ENCODE measurements at places on chromosomes 2 and 18. TPM values are rescaled to one million over a fixed set of nuclear protein-coding genes. Genes with fewer than 3 reads are reported as not detected.
A peak's percentile ranks its signal among the peaks of the same experiment; 100 is the strongest.

GRCh38 chr2:9169349-9170107 is 37.1 kb upstream of the ASAP2 start:
- no peak for DNase-seq

GRCh38 chr2:67982956-67983355 is 79.8 kb downstream of the C1D start:
- no peak for DNase-seq

KCNE4 gene
- total RNA-seq, result 3.2 TPM

GRCh38 chr18:62361288-62361687 is 36.2 kb downstream of the TNFRSF11A start:
- no peak for DNase-seq

USP40 gene
- total RNA-seq, result 31.3 TPM

DNA sequence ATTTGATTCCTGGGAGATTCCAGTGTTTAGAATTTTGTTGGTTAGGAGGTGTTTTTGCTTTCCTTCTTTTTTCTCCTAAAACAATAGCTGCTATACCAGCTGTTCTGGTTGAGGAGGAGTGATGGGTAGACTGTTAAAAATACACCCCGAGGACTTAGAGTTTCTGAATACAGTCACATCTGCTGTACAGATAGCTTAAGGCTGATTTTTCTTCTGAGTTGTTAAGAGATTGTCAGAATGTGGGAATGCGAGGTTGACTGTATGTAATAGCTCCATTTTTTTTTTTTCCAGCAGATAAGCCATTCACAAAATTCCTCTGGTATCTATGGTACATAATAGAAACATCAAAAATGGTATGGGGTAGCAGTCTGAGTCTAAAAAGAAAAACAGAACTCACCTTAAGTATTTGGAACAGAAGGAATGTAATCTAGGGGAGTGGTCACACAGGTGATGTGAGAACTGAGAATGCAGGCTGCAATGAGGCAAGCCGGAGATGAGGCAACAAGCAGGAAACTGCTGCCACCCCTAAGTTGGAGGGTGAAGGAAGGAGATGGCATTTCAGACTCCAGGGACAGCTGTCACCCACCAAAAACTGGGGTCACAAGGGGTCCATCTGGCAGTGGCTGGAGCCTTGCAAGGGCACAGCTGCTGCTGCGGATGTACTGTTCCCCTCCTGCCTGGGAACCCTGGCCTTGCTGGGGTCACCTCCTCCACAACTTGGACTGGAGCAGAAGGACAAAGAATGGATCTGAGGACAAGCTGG is 2.4 kb downstream of the DGKD start:
- no peak for DNase-seq

GRCh38 chr18:48203961-48204666 is 205.1 kb downstream of the ZBTB7C start:
- no peak for DNase-seq

CEP68 gene
- 8.5 TPM for total RNA-seq

MAP2 gene
- 5.8 TPM for total RNA-seq

GRCh38 chr18:23719634-23720201 is 30.5 kb downstream of the LAMA3 start:
- no peak for DNase-seq

GRCh38 chr2:52341732-52342131 is 1309.8 kb upstream of the NRXN1 start:
- no peak for DNase-seq

GRCh38 chr2:217103752-217104545 is 244.1 kb upstream of the TNP1 start:
- DNase-seq, result no peak

- no peak for DNase-seq
Observed at GRCh38 chr2:170736628-170737027, 21.5 kb downstream of the SP5 start.

DNA sequence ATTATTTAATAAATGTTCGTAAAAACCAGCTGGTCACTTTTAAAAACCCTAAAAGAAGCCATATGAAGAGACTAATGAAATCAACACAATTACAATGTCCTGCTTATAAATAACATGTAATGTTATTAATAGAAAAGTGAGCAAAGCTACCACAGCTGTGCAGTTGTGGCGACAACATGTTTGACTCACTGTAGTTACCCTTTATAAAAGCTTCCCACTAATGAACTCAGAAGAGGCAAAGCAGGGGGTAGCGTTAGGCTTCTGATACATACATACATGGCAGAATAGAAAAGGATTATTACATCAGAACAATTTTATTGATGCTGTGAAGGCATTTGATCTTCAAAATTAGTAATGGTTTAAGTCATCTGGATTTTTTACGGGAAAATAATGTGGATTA is 219.7 kb downstream of the SLC4A10 start:
- no peak for DNase-seq

NT5C1B gene
- total RNA-seq, result not detected

DNA sequence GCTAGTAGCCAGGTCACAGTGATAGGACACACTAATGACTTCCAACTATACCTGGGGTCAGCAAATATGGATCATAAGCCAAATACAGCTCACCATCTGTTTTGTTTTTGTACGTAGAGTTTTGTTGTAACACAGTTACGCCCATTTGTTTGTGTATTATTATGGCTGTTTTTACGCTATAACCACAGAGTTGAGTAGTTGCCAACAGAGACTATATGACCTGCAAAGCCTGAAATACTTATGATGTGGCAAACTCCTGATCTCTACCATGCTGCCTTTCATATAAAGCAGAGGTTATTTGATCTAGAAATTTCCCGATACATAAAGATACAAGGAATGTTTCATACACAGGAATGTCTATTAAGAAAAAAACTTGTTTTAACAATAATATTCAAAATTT is 152.2 kb downstream of the HNMT start:
- no peak for DNase-seq

DNA sequence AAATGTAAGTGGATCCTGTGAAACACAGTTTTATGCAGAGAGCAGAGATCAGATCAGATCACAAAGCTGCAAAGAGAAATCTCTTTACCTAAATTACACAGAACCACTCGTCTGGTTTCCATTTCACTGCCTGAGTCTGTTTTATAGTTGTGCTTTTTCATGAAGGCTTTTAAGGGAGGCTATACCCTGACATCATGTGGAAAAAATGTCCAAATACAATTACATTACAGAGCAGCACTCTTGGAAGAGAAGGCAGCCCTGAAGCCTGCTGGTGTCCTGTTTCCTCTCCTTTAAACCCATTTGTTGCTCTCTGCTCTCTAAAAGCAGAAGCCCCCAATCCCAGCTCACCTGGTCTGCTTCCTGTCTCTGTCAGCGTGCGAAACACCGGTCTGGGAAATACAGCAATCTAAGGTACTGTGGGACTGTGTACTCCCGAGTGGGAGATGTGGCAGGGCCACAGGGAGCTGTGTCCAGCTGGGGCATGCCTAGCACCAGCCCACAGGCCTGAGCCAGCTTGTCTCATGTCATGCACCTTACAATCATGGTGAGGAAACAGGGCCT is 24.8 kb upstream of the ZFP36L2 start:
- DNase-seq, result no peak

DNA sequence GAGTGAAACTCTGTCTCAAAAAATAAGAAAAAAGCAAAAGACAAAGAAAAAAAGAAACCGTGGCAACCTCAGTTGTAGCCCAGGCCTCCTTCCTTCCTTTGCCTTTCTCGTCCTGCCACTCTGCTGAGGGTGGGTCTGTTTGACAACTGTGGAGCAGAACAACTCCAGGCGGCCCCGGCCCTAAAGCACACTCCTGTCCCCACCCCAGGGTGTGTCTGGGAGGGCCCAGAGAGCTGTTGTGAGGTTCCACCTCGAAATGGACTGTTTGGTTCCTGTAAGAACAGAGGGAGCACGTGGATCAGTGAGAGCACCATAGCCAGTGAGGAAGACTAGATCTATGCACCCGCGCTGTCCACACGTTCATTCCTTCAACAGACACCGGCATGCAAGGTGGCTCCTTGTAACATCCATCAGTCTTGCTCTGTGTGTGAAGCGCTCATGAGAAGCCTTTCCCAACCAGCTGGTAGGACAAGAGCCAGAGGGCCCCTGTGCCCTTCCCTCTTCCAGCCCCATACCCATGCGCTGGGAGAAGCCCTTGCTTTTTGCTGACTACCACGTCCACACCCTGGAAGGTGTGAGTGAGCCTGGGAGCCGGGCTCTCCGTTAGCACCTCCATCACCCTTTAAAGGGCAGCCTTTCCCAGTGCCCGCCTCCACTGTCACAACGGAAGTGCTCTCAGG is 61.6 kb downstream of the SOWAHC start:
- no peak for DNase-seq

DNA sequence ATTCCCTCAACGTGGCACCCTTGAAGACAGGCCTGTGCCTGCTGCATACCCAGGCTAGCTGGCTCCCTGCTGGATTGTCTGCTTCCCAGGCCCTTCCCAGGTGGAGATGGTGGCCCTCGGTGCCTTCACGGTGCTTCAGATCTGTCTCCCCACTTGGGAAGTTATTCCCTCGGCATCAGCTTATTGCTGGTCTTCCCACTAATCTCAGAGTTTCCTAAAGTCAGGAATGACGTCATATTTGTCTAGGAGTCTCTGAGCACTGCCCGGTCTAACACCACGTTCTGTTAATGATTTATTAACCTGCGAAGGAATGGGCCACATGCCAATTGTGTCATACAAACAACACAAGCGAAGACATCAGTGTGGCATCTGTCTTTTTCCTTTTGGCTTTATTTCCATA is 269.8 kb upstream of the ID2 start:
- DNase-seq, result no peak

DNA sequence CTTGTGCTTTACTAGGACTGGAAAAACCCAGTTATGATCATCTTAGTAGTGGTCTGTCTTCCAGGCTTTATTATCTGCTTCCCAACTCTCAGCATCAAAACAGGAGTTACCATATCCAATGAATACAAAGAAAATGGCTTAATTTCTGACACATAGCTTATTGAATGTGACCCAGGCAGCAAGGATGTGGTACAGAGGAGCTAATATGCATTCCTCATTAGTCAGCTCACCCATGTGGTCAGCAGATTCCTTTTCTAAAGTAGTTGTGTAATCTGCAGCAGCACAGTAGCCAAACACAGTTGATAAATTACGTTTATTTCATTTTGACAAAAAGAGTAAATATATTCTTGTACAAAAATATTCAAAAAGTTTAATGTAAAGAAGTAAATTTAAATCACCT is 43.6 kb downstream of the TSPYL6 start:
- peak; percentile 43 for DNase-seq

DNA sequence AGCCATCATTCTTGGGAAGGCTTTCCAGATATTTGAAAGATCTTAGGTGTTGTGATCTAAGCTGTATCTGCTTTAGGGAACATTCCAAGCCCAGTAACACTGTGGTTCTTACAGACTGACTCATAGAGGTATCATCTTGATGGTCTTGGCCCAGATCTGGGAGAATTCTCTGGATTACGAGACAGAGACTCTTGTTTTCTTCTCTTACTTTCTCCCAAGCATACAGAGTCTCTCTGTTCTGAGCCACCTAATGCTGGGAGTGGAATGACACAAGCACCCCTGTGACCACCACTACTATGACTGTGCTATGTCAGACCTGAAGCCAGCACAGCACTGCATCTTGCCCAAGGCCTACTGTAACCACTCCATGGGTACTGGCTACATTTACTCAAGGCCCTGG is 81.0 kb upstream of the EPAS1 start:
- DNase-seq, result no peak

CFAP65 gene
- total RNA-seq, result 0.06 TPM

CREG2 gene
- total RNA-seq, result 0.25 TPM

NGEF gene
- 39.7 TPM for total RNA-seq

DNA sequence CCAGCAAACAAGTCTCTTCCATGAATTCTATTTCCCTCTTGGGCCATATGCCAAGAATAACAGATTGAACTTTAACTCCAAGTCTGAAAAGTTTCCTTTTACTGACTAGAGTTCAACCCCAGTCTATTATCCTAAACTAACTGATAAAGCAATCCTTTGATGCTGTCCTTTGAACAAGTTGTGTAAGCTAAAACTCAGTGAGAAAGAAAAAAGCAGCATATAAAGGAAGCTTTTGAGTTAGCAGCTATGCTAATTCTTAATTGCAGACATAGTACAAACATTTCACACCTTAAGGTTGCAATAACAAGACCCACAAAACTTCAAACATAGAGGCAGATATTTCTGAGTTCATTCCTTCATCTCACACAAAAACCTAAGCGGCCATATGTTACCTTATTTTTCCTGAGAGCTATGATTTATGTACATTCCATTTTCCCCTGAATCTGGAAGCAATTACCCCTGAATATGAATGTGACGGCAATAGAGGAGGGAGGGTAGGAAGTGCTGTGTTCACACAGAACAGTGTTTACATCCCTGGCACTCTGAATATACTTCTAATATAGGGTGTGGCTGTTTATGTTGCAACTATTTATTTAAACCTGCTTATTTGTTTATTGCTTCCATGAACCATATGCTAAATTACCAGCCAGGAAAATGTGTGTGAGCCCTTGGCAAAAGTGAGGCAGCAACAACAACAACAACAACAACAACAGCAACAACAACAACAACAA is 180.6 kb downstream of the IRS1 start:
- DNase-seq, result no peak

DNA sequence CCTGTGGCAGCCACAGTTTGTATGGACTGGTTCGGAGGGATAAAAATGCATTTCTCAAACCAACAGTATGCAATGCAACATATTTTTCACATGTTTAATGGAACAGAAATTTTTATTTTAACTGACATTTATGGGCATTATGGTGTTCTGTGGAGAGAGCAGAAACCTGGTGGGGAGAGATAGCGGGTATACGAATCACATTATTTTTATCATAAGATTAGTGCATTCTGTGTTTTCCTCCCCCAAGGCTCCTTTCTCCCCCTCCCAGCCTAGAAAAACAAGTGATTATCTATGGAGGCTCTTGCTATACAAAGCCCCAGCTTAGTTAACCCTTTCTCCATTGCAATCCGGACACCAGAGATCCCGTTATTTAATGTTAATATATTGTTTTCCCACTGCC is 289.8 kb upstream of the PIK3C3 start:
- no peak for DNase-seq

GRCh38 chr2:102508863-102509262 is 35.8 kb downstream of the SLC9A4 start:
- DNase-seq, result no peak

DNA sequence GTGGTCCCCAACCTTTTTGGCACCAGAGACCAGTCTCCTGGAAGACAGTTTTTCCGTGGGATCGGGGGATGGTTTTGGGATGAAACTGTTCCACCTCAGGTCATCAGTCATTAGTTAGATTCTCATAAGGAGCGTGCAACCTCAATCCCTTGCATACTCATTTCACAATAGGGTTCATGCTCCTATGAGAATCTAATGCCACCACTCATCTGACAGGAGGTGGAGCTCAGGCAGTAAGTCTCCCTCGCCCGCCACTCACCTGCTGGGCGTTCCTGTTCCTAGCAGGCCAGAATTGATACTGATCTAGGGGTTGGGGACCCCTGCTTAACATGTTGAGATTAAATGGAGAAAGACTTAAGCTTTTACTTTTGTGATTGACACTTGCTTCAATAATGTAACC is 9.9 kb downstream of the NABP1 start:
- no peak for DNase-seq
